ENCODE measurements at places on chromosomes 3 and 15.

- no peak for DNase-seq
Observed at GRCh38 chr3:197309528-197310361, 11.3 kb upstream of the DLG1 start.

- no peak for DNase-seq
Observed at GRCh38 chr15:29750754-29751153, 71.5 kb downstream of the TJP1 start.

GRCh38 chr15:65993762-65994161 lies 124.5 kb downstream of the RAB11A start:
- DNase-seq: no peak

GRCh38 chr3:106135451-106136160 lies 266.8 kb upstream of the CBLB start:
- DNase-seq: no peak

GRCh38 chr3:135771760-135772159 lies 193.8 kb upstream of the PPP2R3A start:
- no peak for DNase-seq

GRCh38 chr3:30614943-30615342 lies 8.5 kb downstream of the TGFBR2 start:
- DNase-seq: no peak

- DNase-seq: no peak
Observed at GRCh38 chr3:169150920-169151319, 512.6 kb downstream of the MECOM start.

DNA sequence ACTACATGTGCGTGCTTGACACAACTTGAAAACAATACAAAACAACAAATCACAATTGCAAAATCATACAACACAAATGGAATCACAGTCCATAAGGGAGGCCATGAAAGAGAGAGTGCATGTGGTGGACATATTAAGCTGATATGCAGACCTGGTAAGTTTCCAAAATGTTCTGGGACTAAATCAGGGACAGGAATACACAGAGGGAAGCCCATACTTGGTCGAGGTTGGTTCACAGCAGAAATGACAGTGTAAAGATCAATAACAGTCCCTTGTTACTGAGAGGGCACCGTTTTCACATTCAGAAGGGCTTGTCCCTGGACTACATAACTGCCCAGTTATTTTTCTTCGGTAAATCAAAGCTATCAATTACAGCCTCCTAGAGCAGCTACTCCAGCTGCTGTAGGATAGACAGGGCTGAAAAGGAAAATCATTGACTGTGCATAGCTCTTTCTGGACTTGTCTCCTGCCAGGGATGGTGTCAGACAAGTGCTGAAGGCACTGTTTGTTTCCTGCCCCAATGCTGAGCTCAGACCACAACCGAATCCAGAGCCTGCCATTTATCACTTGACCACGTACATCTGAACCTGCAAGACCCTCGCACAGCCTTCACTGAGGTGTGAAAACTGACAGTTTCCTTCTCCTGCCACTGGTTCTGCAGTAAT lies 79.5 kb upstream of the KCNMB2 start:
- no peak for DNase-seq

DNA sequence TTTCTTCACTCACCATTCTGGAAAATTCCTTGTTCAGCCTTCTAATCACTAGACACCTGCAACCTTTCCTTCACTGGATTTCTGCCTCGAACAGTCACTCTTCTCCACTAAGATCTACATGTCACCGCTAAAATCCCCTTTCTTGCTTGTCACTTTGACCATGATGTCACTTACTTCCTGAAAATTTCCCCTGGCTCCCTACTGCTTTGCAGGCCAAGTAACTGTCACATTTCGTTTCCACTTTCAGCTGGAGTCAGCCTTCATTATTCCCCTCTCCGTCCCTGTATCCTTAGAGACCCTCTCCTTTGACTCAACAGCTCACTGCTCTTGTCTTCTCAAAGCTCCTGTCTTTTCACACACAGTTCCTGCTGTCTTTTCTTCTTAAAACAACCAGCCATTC lies 15.9 kb downstream of the CHL1 start:
- DNase-seq: no peak

- no peak for DNase-seq
Observed at GRCh38 chr3:14867936-14868570, 49.3 kb downstream of the FGD5 start.

GRCh38 chr3:148255981-148256969 lies 441.4 kb upstream of the AGTR1 start:
- no peak for DNase-seq

- no peak for DNase-seq
Observed at GRCh38 chr3:123833398-123833785, 50.7 kb downstream of the MYLK start.

DNA sequence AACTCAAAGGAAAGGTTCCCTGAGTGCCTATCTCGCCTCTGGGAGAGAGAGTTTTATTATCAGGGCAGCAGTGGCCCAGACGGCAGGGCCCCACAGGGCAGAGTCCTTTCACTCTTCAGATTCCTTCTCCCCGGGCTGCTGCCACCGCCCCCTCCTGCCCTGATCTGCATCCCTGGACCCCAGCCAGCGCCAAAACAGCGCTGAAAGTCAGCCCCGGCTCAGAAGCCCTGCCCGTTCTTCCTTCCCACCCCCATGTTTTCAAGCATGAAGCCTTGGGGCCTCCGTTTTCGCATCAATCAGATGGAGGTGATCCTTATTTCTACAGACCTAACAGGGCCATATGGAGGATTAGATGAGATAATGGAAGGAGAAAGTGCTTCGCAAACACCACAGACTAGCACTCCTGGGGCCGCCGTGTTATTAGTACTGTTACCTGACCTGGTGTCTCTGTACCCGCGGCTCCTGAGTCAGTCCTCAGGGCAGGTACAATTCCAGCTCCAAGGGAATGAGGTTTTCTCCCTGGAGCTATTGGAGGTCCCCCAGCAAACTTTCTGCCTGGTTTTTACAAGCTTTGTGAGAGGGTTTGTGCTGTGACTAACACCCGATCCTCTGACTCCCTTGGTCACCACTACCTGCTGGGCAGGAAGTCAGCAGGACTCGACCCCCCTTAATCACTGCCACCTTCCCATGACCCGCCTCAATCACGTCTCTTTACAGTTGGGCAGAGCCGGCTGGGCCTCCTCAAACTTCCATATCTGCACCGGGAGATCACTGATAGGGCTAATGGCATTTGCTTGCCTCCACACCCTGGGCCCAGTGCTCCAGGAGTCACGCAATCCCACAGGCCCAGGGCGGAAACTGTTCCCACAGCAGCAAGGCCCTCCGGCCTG lies 39.5 kb upstream of the TSEN2 start:
- DNase-seq: no peak

DNA sequence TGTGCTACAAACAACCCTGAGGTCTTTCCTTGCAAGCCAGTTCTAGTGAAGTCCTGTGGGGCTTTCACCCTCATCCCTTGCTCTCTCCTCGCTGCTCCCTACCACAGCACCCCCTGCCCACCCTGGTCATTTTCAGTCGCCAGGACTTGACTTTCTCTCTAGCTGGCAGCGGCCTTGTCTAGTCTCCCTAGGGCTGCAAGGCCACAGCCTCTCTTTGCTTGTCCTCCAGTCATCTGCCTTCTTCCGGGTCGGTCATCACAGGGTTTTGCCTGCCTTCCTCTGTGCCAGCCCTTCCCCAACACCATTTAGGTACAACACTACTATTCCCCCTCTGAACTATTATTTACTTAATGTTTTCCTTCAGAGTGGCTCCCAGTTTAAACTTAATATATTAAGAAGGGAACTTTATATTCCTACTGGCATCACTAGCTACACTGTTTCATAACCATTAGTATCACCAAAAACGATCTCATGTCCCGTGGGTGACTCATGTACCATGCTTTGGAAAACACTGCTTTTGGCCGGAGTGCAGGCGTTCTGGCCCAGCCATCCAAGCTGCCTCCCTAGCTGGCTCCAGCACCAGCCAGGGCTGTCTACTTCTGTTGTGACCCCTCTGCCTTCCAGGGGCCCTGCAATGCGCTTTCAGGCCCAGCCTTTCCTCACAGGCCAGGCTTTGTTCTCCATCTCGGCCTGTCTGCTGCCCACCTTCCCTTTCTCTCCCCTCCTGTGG lies 21.4 kb downstream of the FAH start:
- DNase-seq: no peak

DNA sequence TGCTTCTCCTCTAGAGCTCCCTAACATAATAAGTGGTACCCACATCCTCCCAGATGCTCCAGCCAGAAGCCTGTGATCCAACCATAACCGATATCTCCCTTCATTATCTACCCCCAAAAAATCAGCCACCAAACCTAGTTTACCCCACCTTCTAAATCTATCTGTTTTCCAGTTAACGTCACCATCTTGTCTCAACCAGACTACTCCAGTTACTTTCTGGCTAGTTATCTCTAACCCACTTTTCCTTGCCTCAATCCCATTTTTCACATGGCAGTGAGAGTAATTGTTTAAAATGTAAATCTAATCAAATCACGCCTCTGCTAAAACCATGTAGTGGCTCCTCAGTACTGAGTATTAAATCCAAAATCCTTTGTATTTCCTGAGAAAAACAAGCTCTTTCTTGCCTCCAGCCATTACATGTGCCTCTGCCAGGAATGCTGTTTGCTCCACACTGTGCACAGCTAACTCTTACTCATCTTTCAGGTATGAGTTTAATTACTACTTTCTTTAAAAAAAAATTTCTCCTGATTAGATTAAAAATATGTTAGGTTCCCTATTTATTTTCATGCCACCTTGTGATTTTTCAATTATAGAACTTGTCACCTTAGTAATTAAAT lies 15.4 kb downstream of the CCDC54 start:
- no peak for DNase-seq

- DNase-seq: no peak
Observed at GRCh38 chr3:142134799-142135325, 14.5 kb downstream of the TFDP2 start.

DNA sequence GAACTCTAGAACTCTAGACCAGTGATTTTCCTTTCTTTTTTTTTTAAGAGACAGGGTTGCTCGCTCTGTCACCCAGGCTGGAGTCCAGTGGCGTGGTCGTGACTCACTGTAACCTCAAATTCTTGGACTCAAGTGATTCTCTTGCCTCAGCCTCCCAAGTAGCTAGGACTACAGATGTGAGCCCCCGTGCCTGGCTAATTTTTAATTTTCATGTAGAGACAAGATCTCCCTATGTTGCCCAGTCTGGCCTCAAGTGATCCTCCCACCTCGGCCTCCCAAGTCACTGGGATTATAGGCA lies 359.6 kb downstream of the SHQ1 start:
- no peak for DNase-seq

DNA sequence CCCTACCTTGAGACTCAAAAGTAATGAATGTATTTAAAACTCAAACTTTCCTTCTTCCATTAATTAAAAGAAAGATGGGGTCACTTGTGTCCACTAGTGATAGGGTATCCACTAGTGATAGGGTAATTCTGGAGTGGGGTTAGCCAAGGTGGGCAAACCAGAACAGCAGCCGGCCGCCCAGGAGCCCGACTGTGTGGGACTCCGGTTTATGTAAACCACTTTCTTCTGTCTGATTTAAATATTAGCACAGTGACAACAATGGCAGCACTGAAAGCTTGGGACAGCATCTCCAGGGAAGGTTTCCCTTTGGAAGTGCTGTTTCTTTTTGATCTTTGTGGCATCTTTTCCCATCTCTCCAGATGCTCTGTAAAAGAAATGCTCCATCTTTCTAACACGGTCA lies 722 bp downstream of the MYZAP start:
- DNase-seq: no peak

DNA sequence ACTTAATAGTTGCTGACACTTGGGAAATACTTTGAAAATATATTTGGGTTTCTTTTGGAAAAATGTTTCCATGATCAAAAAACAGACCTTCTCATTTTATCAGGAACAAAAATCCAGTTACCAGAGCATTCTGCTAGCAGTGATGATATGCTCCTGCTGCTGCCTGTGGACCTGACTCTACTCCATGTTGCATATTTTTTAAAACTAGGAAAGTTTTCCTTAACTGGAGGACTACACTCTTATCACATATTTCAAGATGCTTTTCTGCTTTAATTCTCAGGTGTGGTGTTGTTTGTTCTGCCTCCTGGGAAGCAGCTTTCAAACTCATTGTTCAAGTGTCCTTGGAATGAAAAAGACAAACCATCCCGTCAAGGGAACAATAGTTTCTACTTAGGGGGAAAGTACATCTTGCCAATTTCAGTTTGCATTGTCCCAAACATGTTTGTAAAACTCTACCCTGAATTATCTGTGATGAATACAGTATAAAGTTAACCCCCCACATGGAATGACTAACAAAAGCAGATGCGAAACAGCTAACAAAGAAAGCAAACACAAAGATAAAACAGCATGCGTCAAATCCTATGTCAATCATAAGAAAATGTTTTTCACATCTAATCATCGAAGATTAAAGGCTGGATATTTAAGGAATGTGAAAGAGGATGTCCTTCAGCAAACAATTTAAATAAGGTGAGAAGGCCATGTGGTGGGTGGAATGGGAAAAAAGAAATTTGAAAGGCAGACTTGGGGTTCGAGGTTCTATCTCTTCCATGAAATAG lies 40.1 kb upstream of the PSMD6 start:
- DNase-seq: no peak

- no peak for DNase-seq
Observed at GRCh38 chr3:31452495-31453106, 80.1 kb upstream of the STT3B start.

DNA sequence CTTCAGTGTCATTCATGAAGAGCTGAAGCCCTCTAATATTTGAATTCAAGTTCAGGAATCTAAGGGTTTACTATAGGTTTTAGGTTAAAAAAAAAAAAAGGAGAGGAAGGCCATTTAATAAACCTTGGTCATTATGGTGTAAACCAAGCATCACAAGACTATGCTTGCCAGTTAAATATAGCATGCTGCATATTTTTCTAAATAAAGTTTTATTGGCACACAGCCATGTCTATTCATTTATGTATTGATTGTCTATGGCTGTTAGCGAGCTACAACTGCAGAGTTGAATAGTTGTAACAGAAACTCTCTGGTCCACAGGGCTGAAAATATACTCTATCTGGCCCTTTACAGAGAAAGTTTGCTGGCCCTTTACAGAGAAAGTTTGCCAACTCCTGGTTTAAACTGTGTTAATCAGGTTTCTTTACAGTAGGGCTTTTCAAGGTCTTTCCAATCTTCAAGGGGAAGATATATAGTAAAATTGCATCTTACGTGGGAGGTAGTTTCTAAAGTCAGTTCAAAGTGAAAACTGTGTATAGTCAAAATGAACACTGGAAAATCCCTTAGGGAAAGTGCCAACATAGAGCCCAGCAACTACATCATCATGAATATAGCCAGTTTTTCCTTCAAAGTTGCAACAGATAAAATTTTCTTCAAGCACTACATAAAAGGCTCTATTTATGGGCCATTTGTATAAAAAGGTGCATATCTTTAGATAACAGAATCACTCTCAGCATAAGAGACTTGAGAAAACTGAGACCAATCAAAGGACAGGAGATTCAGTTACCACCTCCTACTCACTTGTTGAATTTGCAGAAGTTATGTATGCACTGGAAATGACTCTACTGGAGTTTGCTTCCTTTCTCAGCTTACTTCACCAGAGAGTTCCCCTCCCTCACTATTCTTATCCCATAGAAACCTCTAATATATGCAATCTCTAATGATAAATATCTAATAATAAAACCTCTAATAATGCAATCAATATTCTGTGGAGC lies 49.7 kb upstream of the FRMD4B start:
- DNase-seq: no peak

GRCh38 chr3:17094551-17094950 lies 209.8 kb downstream of the PLCL2 start:
- no peak for DNase-seq

- no peak for DNase-seq
Observed at GRCh38 chr3:182905623-182906022, 74.7 kb downstream of the DCUN1D1 start.

Measured in NCI-H510A (cell line).